ENCODE measurements at places on chromosomes 6 and 20. TPM values are rescaled to one million over a fixed set of nuclear protein-coding genes. Genes with fewer than 3 reads are reported as not detected.

Gene LY6G5B
- 0.60 TPM for total RNA-seq

Gene GSTA2
- total RNA-seq = not detected

Gene NHSL1
- total RNA-seq = 21.5 TPM

Gene SIRPB2
- total RNA-seq = 0.49 TPM

Gene GRIK2
- 0.07 TPM for total RNA-seq

Gene SIRPD
- not detected for total RNA-seq

Gene KCNG1
- total RNA-seq = 23.8 TPM

Gene C20orf144
- total RNA-seq = not detected

Gene LY6G6C
- total RNA-seq = 1.5 TPM

Gene NR2E1
- total RNA-seq = not detected

Gene MARCKS
- 66.0 TPM for total RNA-seq

Gene AP5S1
- total RNA-seq = 12.0 TPM

Gene MMS22L
- 8.3 TPM for total RNA-seq

Gene EYS
- 0.37 TPM for total RNA-seq

Gene LY6G6F
- total RNA-seq = not detected

Gene TBX18
- not detected for total RNA-seq

Gene ARG1
- not detected for total RNA-seq

Gene TREM2
- total RNA-seq = 7.9 TPM

Gene MUCL3
- total RNA-seq = not detected

Gene RBBP8NL
- 4.2 TPM for total RNA-seq

Gene CYP39A1
- 2.4 TPM for total RNA-seq

Gene TAGAP
- total RNA-seq = 0.42 TPM

Gene C4A
- total RNA-seq = 0.05 TPM

Gene SLC35B2
- total RNA-seq = 69.7 TPM

Gene PTCHD4
- 1.6 TPM for total RNA-seq

Gene TMEM239
- not detected for total RNA-seq

Gene FHL5
- not detected for total RNA-seq

Gene NHLRC1
- 1.8 TPM for total RNA-seq
